ENCODE measurements at places on chromosomes 4 and X.

- no peak for DNase-seq
Measured at GRCh38 chr4:101952985-101953384, 162.5 kb downstream of the BANK1 start.

DNA sequence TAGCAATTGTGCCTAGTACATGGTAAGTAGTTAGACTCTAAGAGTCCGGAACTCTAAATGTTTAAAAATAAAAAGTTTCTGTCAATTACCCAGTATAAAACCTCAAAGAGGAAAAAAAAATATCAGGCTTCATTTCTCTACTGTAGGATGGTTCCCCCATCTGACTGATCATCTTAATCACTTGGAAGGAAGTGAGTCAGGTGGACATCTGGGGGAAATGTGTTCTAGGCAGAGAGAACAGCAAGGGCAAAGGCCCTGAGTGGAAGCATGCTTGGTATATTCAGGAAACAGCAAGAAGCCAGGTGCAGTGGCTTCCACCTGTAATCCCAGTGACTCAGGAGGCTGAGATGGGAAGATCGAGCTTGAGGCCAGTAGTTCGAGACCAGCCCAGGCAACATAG, 2.9 kb upstream of the EIF1AX start:
- no peak for DNase-seq

GRCh38 chr4:1462009-1462767, 55.9 kb upstream of the NKX1-1 start:
- no peak for DNase-seq

DNA sequence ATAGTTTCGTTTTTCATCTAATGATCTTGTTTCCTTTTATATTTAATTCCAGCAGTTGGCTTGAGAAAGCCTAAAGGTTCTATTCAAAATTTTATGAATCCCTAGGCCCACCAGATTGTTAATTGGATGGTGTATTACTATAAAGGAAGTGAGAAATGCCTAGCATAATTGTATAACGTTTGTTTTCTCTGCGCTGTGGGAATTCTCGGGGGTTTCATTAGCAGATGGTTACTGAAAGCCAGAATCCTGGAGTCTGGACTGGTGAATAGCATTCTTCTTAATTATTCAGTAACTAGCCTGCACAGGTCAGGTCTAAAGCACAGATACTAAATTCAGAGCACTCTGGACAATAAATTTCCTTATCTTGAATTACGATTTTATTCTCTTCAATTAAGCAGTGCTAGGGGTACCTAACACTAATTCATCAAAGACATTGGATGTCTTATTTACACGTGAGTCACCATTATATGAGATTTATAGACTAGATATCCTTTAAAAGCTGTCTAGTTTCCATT, 459.4 kb downstream of the DTHD1 start:
- no peak for DNase-seq

DNA sequence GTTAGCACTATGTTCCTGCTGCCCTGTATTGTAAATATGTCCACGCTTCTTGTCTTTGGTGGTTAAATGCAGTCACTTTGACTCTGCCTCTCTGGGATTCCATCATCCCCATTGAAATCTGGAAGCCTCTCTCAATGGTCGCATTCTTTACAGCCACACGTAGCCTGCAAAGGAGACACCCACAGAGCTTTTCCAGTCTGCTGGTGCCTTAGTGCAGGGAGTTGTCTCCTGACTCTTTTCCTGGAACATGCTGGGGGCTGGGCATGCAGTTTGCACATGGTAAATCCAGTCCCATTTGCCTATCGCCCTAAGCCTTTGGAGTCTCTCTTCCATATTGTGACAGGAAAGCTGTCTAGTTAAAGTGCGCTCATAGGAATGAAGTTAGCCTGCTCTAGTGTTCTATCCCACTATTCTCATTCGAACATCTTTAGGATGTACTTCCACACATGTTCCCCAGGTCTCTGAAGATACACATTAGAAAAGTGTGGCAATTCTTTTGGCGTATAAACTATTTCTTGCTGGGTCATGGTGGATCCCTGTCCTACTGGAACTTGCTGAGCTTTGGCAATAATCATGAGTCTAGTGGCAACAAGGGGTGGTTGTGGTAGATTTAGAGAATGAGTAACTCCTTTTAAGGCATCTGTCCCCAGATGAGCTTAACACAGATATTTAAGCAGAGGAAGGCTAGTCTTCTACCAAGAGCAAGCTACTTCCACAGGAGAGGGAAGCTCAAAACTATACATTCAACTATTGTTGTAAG, 33.7 kb downstream of the COQ2 start:
- DNase-seq = no peak

GRCh38 chr4:80017125-80017854, 55.7 kb downstream of the ANTXR2 start:
- no peak for DNase-seq

GRCh38 chrX:136028383-136028984, 43.2 kb downstream of the SLC9A6 start:
- peak; percentile 44 for DNase-seq

DNA sequence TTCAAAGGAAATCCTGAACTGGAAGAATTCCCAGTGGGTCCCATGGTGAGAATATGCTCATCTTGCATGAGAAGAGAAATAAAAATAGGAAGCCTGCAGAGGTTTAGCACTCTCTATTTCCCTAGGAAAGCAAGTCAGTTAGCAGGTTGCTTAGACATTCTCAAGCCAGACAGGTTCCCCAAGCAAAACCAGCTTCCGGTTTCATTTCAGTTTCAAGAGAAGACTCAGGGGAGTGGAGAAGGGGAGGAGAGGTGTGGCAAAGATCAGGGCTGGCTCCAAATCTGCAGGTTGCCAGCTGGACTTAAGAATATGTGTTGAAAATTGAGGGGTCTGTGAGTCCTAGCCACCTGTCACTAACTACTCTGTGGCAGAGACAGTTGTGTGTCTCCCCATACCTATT, 107.5 kb downstream of the CLNK start:
- DNase-seq = no peak

DNA sequence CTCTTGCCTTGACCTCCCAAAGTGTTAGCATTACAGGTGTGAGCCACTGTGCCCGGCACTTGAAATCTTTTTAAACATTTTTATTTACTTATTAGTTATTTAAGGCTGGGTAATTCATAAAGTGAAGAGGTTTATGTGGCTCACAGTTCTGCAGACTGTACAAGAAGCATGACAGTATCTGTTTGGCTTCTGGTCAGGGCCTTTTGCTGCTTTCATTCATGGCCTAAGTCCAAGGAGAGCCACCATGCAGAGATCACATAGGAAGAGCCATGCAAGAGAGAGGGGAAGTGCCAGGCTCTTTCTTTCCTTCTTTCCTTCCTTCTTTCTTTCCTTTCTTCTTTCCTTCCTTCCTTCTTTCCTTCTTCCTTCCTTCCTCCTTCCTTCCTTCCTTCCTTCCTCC, 10.2 kb upstream of the GPKOW start:
- DNase-seq = no peak

- DNase-seq = peak; percentile 47
Measured at GRCh38 chr4:183505611-183506388, 942 bp downstream of the ING2 start.

DNA sequence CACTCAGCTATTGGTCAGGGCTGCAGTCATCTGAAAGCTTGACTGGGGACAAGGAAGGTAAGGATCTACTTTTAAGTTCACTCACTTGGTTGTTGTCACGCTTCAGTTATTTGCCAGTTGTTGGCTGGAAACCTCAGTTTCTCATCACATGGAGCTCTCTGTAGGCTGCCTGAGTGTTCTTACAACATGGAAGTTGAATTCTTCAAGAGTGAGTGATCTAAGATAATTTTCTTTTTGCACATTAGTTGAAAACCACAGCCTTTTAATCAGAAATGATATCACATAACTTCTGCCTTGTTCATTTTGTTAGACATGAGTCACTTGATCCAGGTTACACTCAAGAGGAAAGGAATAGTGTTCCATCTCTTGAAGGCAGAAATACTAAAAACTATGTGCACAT, 552.7 kb downstream of the RAPGEF2 start:
- no peak for DNase-seq
